CD4-positive, CD25-positive, alpha-beta regulatory T cell (primary cell): ENCODE measurements at places on chromosomes 4 and X. TPM values are rescaled to one million over a fixed set of nuclear protein-coding genes. Genes with fewer than 3 reads are reported as not detected.

- H3K36me3 ChIP-seq = no peaks in the 10 kb centered on the region
- DNase-seq = no peak
- no peaks in the 10 kb centered on the region for H3K4me1 ChIP-seq
- no peak overlapping the region for H3K27ac ChIP-seq
Observed at GRCh38 chr4:62482355-62482754, 1282.2 kb downstream of the ADGRL3 start.

DNA sequence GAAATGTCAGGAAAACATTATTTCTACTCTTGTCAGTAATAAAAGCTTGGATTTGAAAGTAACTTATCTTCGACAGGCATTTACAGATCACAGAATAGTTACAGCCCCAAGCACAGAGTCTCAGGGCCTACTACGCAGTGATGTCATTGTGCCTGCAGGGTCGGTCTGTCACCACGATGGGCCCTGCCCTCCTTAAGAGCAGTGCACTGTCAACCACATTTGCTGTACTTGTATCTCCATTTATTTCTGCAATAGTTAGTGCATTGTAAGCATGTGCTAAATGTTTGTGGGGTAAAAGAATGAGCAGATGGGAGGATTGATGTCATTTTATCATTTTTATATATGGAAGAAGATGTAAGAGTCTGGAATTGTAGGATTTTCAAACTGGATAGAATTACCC is 13.6 kb upstream of the CCKAR start:
- no peaks in the 10 kb centered on the region for H3K36me3 ChIP-seq
- DNase-seq = no peak
- H3K27ac ChIP-seq = no peak overlapping the region
- no peaks in the 10 kb centered on the region for H3K27me3 ChIP-seq
- no peaks in the 10 kb centered on the region for H3K4me1 ChIP-seq
- no peak overlapping the region for H3K4me3 ChIP-seq

DNA sequence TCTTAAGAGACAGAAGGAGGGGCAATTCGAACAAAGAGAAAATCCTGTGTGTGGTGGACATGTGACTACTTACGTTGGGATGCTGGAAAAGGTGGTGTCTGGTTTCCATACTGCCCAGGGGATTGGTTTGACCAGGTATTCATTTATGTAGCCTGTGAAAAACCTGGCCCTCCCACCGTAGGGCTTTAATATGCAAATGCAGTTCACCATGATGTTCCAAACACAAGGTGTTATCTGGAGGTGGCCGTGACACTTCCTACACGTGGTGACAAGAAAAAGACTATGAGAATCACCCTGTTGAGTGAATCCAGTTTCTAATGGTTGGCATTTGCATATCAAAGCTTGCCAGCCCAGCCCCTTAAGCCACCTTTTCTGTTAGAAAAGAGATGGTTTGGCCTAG is 27.9 kb downstream of the UGT2B4 start:
- H3K27ac ChIP-seq = no peak overlapping the region
- H3K27me3 ChIP-seq = no peaks in the 10 kb centered on the region
- H3K4me3 ChIP-seq = no peak overlapping the region
- no peaks in the 10 kb centered on the region for H3K36me3 ChIP-seq
- DNase-seq = no peak

- no peaks in the 10 kb centered on the region for H3K36me3 ChIP-seq
- no peaks in the 10 kb centered on the region for H3K4me1 ChIP-seq
- no peak for DNase-seq
- H3K4me3 ChIP-seq = no peak overlapping the region
- peaks cover 2% of the 10 kb centered on the region for H3K27me3 ChIP-seq
- H3K27ac ChIP-seq = no peak overlapping the region
Observed at GRCh38 chr4:168868802-168869201, 141.3 kb downstream of the CBR4 start.

DNA sequence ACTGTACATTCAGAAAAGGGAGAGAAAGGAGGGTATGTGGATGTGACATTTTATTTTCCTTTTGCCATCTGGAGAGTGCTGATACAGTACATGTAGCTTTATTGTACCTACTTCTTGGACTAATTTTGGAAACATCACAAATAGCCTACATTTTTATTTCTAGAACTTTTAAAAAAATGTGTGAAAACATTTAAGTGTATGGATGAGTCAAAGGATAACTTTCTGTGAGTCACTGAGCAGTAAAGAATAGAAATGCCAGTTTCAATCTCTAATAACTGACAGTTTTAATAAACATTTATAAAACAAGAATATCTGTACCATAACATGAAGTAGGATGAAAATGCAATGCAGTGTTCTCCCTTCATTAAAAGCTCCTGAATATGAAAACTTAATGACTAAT is 374.4 kb upstream of the NWD2 start:
- H3K36me3 ChIP-seq = no peaks in the 10 kb centered on the region
- no peaks in the 10 kb centered on the region for H3K27me3 ChIP-seq
- no peak overlapping the region for H3K27ac ChIP-seq

- no peak overlapping the region for H3K4me3 ChIP-seq
- DNase-seq = no peak
- no peak overlapping the region for H3K27ac ChIP-seq
- peaks cover 3% of the 10 kb centered on the region for H3K27me3 ChIP-seq
Observed at GRCh38 chrX:149458586-149458985, 46.5 kb downstream of the IDS start.

- H3K27me3 ChIP-seq = no peaks in the 10 kb centered on the region
- no peak overlapping the region for H3K4me3 ChIP-seq
- DNase-seq = no peak
- H3K36me3 ChIP-seq = peaks cover 6% of the 10 kb centered on the region
Observed at GRCh38 chr4:185276036-185276435, 66.6 kb downstream of the SNX25 start.

DNA sequence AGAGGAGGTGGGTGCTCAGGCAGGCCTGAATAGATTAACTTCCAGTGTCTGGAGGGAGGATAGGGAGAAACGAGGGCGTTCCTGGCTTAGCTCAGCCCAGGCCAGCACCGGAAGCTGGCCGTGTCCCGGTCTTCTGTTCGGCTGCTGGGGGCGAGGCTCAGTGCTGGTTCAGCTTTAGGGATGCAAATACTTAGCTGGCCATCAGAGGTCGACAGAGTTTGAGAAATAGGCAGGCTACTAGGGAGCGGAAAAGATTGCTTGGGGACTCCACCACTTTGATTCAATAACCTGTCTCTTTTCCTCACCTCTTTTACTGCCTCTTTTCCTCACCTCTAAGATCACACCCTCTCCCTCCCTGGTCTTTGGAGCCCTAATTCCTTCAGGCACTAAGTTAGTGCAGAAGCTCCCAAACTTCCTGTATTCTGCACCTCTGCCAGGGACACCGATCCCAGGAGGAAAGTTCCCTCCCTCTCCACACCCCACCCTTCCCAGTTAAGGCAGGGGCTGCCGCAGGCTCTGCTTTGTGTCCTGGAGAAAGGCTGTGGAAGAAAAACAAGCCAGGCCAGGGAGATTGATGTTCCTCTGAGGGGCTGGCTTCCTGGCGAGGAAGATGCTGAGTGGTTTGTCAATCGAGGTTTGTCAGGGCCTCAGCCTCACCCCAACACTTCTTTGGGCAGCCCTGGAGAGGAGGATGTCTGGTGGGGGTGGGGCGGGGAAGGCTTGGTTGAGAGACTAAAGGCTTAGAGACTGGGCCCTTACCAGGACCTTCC is 6.0 kb upstream of the EFNB1 start:
- no peaks in the 10 kb centered on the region for H3K27me3 ChIP-seq
- H3K4me1 ChIP-seq = no peaks in the 10 kb centered on the region
- DNase-seq = no peak
- no peak overlapping the region for H3K27ac ChIP-seq
- H3K4me3 ChIP-seq = no peak overlapping the region

- H3K4me3 ChIP-seq = no peak overlapping the region
- no peak for DNase-seq
- H3K4me1 ChIP-seq = peaks cover 21% of the 10 kb centered on the region
- no peaks in the 10 kb centered on the region for H3K27me3 ChIP-seq
- no peaks in the 10 kb centered on the region for H3K36me3 ChIP-seq
Observed at GRCh38 chr4:89113415-89113814, 2.1 kb downstream of the TIGD2 start.

GRCh38 chr4:124722071-124722470 is 9.5 kb upstream of the ANKRD50 start:
- H3K27ac ChIP-seq = no peak overlapping the region
- no peak overlapping the region for H3K4me3 ChIP-seq
- no peaks in the 10 kb centered on the region for H3K36me3 ChIP-seq
- H3K4me1 ChIP-seq = no peaks in the 10 kb centered on the region
- DNase-seq = no peak
- H3K27me3 ChIP-seq = no peaks in the 10 kb centered on the region

- H3K4me1 ChIP-seq = no peaks in the 10 kb centered on the region
- DNase-seq = no peak
- no peaks in the 10 kb centered on the region for H3K27me3 ChIP-seq
Observed at GRCh38 chr4:168677063-168677462, 180.2 kb downstream of the PALLD start.

GRCh38 chr4:147518846-147519767 is 38.2 kb downstream of the EDNRA start:
- H3K4me1 ChIP-seq = no peaks in the 10 kb centered on the region
- H3K27me3 ChIP-seq = peaks cover 4% of the 10 kb centered on the region
- peak; percentile 33 for DNase-seq
- no peak overlapping the region for H3K4me3 ChIP-seq

- peak; percentile 56 for DNase-seq
- no peaks in the 10 kb centered on the region for H3K4me1 ChIP-seq
- H3K27me3 ChIP-seq = no peaks in the 10 kb centered on the region
- no peak overlapping the region for H3K4me3 ChIP-seq
Observed at GRCh38 chrX:132615391-132616131, 126.7 kb upstream of the MBNL3 start.

GRCh38 chrX:19772822-19773628 is 114.4 kb downstream of the SH3KBP1 start:
- H3K27me3 ChIP-seq = no peaks in the 10 kb centered on the region
- H3K4me3 ChIP-seq = peak overlapping the region; percentile 61
- no peaks in the 10 kb centered on the region for H3K36me3 ChIP-seq
- peak overlapping the region; percentile 74 for H3K27ac ChIP-seq

- no peak overlapping the region for H3K27ac ChIP-seq
- no peak overlapping the region for H3K4me3 ChIP-seq
- no peaks in the 10 kb centered on the region for H3K4me1 ChIP-seq
- DNase-seq = no peak
Observed at GRCh38 chr4:51894059-51894645, 51.2 kb downstream of the DCUN1D4 start.

- no peaks in the 10 kb centered on the region for H3K36me3 ChIP-seq
- H3K27ac ChIP-seq = no peak overlapping the region
- no peak overlapping the region for H3K4me3 ChIP-seq
- H3K27me3 ChIP-seq = no peaks in the 10 kb centered on the region
Observed at GRCh38 chr4:78660559-78660958, 109.0 kb downstream of the ANXA3 start.

DNA sequence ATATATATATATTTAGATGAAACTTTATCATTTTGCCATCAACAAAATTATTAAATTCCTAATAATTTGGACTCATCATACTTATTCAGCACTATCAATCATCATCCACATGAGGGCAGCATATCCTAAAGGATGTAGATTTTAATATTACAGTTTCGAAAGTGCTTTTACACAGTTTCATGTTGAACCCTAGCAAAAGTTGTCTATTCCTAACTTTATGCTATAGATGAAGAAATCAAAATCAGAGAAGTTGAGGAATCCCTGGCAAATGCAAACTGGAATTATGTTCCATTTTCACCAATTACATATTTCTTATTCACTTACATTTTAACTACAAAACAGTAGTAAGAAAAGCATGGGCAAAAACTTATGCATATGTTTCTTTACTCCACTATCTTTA is 36.6 kb upstream of the UGT2A1 start:
- H3K4me1 ChIP-seq = no peaks in the 10 kb centered on the region
- DNase-seq = peak; percentile 48
- H3K36me3 ChIP-seq = no peaks in the 10 kb centered on the region

GRCh38 chrX:134886002-134886596 is 104.7 kb upstream of the SMIM10 start:
- H3K4me3 ChIP-seq = no peak overlapping the region
- H3K4me1 ChIP-seq = no peaks in the 10 kb centered on the region
- H3K27ac ChIP-seq = no peak overlapping the region
- no peaks in the 10 kb centered on the region for H3K36me3 ChIP-seq
- DNase-seq = no peak

- no peak for DNase-seq
- peaks cover 15% of the 10 kb centered on the region for H3K4me1 ChIP-seq
- H3K27me3 ChIP-seq = no peaks in the 10 kb centered on the region
- no peak overlapping the region for H3K4me3 ChIP-seq
- H3K27ac ChIP-seq = no peak overlapping the region
Observed at GRCh38 chr4:1907848-1908525, 36.8 kb downstream of the NSD2 start.

DNA sequence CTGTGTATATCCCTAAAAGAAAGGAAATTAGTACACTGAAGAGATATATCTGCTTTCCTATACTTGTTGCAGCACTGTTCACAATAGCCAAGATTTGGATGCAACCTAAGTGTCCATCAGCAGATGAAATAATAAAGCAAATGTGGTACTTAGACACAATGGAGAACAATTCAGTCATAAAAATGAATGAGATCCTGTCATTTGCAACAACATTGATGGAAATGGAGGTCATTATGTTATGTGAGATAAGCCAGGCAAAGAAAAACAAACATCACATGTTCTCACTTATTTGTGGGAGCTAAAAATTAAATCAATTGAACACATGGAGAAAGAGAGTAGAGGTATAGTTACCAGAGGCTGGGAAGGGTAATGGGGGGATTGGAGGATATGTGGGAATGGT is 611.9 kb downstream of the STPG2 start:
- no peaks in the 10 kb centered on the region for H3K27me3 ChIP-seq
- no peak overlapping the region for H3K4me3 ChIP-seq
- H3K27ac ChIP-seq = no peak overlapping the region
- DNase-seq = no peak
- no peaks in the 10 kb centered on the region for H3K36me3 ChIP-seq

DNA sequence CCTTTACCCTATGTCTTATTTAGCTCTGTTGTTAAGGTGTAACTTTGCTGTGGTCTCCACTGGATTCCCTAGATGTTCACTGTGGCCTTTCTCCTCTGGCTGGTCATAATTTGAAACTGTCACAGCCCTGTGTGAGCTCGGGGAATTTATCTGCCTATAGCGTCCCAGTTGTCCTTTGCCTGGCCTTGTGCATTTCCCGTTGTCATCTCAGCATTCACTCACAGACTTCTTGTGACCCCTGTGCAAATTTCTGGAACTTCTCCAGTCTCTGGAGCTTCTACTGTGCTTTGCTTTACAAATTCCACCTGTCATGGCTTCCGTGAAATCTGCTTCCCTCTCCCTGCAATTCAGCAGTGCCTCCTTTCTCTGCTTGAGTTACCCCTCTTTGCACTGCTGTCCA is 106.7 kb downstream of the WWC2 start:
- no peak for DNase-seq
- H3K27me3 ChIP-seq = no peaks in the 10 kb centered on the region
- no peak overlapping the region for H3K4me3 ChIP-seq
- H3K27ac ChIP-seq = no peak overlapping the region
- no peaks in the 10 kb centered on the region for H3K36me3 ChIP-seq

Gene PCDH10
- not detected for total RNA-seq

Gene MAP3K15
- total RNA-seq = not detected

Gene CT45A2
- not detected for total RNA-seq

Gene ITIH6
- total RNA-seq = not detected

Gene CPLX1
- total RNA-seq = 0.62 TPM

Gene GABRE
- total RNA-seq = not detected

Gene NKRF
- total RNA-seq = 14.1 TPM

Gene TRIML2
- total RNA-seq = not detected

Gene CT45A5
- total RNA-seq = not detected
